NCI-H146 (cell line): ENCODE measurements at places on chromosomes 13 and 19.

- no peak for DNase-seq
These were observed 56.5 kb downstream of the KCTD12 start for GRCh38 chr13:76829572-76830327.

GRCh38 chr13:23767838-23768237, 121.4 kb downstream of the MIPEP start:
- DNase-seq, result no peak

GRCh38 chr19:7645656-7646425, 8.9 kb downstream of the STXBP2 start:
- no peak for DNase-seq

DNA sequence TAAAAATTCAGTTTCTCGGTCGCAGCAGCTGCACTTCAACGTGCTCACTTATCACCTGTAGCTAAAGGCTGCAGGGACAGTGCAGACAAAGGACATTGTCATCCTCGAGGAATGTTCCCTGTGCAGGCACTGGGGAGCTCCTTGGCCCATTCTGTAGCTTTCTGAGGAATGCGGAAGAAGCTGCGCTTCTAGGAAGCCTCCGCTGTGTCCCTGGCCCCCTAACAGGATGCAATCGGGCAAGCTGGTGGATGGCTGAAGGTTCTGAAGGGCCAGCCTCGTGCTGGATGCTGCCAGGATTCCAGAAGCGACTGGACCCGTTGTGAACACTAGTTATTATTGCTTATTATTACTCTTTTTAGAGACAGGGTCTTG, 8.1 kb downstream of the ANO8 start:
- DNase-seq, result no peak

DNA sequence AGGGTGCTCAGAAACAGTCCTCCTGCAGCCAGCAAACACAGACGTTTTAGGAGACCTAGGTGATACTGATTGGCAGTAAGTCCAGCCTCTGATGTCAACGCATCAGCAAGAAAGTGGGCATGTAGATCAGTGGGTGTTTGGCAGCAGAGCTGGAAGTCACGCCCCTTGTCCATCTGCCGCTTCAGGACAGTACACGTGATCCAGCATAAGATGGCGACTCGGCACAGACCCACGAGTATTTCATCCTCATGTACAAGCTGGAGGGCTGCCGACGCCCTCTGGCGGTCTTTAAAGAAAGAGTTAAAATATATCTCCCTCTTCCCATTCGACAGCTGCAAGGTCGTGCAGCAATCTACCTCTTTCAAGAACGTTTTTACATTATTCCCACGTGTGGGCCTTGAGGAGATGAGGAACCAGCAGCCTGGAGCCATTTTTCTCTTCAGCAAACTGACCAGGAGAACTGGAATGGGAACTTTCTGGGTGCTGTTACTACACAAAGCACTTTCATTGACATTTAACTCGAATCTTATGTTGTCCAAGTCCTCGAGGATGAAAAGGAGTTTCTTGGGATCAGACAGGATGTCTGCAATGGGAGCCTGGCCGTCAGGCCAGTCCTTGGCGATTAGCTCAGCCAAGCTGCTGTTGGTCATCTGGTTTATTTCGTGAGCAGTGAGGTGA, 22.3 kb downstream of the NLRP11 start:
- peak; percentile 88 for DNase-seq

DNA sequence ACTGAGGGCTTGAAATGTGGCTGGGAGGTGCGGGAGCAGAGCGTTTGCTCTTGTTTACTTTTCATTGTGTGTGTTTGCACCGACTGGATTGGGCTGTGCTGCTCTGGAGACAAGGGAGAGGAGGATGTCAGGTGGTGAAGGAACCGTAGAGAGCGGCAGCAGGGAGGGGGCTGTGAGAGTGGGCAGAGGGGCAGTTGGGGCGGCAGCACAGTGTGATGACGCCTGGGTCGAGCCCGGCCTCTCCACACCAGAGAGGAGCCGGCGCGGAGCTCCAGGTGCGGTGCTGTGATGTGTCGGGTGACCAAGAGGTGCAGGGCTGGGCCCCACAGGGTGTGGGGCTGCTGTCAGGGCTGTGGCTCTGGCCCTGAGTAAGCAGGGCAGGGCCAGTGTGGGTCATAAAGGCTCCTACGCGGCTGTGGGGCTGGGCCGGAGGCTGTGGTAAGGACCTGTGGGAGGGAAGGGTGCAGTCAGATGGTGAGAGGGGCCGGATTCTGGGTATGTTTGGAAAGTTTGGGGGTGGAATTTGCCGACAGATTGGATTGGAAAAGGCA, 10.5 kb downstream of the NAXD start:
- DNase-seq, result no peak

DNA sequence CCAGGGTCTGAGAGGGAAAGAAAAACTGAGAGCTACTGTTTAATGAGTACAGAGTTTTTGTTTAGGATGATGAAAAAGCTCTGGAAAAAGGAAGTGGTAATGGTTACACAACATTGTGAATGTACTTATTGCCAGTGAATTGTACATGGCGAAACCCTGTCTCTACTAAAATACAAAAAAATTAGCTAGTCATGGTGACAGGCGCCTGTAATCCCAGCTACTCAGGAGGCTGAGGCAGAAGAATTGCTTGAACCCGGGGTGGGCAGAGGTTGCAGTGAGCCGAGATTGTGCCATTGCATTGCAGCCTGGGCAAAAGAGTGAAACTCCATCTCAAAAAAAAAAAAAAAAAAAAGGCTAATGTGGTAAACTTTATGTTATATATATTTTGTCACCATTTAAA, 96.3 kb downstream of the VWA8 start:
- DNase-seq, result no peak

DNA sequence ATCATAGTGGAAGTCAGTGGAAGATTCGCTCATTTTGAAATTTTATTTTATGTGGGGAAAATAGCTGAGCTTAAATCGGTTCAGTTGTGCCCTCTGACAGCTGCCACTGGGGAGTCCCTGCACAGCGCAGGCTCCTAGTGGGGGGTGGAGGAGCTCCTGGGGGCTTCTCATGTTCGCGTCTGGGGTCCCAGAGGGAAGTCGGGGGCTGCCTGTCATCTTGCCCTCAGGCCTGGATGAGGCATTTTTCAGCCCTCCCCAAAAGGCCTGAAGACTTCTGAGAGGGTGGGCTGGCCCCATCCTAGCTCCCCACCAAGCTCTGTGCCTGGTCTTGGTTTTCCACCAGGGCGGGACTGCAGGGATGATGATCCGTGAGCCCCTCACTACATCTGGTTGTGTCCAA, 82.1 kb downstream of the CHST8 start:
- no peak for DNase-seq

DNA sequence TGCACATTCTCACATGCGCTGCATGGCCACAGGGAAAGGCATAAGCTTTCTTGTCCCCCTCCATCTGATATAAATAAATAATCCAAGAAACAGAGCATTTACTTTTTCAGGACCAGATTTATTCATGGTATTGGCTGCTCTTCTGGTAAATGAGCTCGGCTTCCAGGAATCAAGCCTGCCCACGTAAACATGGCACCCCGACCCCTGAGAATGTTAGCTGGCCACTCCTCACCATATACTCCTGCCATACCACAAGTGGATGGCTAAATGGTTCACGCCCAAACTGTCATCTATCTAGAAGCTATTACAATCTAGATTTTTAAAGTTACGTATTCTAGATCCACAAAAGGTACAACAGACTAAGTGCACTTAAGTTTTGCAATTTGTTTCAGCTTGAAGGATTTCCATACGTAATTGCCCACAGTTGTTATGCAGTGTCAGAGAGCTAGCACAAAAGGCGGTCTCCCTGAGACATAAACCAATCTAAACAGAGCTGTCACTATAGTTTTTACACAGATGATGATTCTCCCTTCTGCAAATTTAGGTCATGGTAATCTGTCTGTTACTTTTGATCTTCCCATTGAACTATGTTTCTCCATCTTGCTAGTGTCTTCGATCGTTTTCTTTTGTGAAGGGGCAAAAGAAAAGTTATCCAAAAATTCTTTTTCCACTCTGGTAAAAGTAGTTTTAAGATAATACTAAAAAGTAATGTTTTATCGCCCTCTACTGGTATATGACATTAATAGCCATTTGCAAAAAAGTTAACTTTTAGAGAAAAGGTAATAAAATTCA, 16.2 kb upstream of the FOXO1 start:
- peak; percentile 8 for DNase-seq

GRCh38 chr19:43784241-43784980, 3.6 kb upstream of the KCNN4 start:
- DNase-seq, result no peak

DNA sequence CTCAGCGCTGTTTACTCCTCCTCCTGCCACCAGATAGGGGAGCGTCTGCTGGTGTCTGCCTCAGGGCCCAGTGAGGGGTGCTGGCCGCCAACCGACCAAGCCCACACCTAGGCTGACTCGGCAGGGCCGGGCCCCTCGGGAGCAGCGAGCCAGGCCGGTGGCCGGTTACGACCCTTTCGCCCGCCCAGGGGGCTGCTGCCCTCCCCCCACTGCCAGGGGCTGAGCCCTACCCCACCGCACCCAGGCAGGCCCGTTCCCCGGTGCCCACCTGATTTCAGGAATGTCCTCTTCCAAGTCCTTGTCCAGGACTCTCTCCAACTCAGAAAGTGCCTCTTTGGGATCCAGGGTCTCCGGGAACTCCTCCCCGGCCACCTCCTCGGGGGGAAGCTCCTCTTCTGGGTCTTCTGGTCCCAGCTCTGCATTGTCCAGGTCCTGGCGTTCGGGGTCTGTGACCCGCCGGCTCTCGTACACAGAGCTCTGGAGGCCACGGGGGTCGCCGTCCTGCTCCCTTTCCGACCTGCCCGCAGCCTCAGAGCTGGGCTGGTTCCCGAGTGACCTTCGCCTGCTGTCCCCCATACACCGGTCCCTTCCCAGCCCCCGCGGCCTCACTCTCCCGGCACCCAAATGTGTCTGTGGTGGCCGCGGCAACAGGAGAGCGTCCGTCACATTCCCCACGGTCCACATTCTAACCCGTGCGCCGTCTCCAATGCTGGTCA, 31.0 kb upstream of the MIER2 start:
- DNase-seq, result no peak

GRCh38 chr13:21639561-21639960, 31.3 kb upstream of the FGF9 start:
- no peak for DNase-seq

GRCh38 chr13:98542568-98543377, 34.1 kb downstream of the STK24 start:
- DNase-seq, result no peak
